ENCODE measurements at places on chromosomes 5 and 9.

- no peak for DNase-seq
Measured at GRCh38 chr5:24598956-24599355, 45.8 kb downstream of the CDH10 start.

- DNase-seq, result no peak
Measured at GRCh38 chr5:59158637-59159391, 575.9 kb downstream of the RAB3C start.

DNA sequence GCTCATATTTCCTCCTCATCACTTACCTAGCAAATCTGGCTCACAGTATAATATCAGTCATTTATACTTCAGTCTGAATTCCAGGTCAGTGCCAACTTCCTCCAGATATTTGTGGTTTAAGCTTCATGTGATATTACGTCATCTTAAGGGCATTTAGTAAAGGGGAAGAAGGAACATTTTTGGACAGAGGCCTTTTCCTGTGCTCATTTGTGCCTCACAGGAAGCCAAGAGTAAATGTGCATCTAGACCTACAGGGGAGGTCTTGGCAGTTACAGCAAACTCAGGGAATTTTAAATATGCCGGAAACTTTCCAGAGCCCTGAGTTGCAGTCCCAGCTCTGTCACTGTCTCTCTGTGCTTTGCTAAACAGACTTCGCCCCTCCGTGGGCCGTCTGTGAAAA is 12.3 kb upstream of the KCNIP1 start:
- peak; percentile 96 for DNase-seq

DNA sequence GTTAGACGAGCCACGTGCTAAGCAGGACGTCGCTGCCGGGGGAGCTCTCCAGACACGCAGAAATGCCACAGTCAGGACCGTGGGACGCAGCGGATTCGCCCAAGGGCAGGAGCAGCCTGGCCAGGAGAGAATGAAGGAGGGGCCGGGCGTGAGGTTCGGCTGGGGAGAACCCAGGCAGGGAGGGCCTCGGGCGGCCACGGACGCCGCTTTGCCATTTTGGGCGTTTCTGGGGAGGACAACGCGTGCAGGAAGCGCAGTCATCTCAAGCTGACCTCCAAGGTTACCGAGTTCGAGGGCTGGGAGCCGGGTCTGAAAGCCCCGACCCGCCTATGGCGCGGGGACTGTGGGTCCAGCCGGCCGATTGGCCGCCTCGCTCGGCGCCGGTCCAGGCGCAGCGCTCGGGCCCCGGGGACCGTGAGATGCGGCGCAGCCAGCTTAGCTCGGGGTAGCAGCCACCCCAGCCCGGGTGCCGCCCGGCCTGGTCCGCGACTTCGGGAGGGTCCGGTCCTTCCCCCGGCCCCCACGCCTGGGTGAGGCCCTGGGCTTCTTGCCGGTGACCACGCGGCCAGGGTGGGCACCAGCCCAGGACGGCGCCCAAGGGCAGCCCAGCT is 760 bp upstream of the MAN1B1 start:
- DNase-seq, result peak; percentile 48

DNA sequence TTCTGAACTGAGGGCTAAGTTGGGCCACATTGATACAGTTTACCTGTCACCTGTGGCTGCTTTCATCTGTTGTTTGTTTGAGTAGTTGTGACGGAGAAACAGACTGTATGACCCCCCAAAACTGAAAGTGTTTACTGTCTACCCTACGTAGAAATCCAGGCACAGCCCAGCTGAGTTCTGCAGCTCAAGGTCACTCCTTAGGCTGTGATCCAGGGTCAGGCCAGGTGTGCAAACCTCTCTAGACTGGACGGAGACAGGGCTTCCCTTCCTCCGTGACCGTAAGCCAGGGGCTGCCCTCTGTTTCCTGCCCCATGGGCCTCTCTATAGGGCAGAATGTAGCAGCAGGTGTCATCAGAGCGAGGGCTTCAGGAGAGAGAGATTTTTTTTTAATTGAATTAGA is 207.9 kb upstream of the OTULINL start:
- DNase-seq, result no peak

DNA sequence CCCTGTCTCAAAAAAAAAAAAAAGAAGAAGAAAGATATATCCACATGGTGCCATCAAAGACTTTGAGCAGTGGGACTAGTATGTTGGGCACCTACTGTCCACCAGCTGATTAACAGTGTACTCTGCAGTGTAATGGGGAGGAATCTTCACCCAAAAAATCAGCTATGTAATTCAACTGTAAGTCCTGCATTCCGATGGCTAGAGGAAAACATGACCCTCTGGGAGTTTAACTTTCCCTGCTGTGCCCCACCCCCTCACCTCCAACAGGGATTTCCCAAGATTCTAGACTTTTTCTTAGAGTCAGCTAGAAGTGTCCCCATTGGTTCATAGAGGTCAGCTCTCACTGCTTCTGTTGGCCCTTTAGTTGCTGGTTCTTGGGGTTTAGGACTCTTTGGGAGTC is 221.2 kb upstream of the CLINT1 start:
- DNase-seq, result no peak

DNA sequence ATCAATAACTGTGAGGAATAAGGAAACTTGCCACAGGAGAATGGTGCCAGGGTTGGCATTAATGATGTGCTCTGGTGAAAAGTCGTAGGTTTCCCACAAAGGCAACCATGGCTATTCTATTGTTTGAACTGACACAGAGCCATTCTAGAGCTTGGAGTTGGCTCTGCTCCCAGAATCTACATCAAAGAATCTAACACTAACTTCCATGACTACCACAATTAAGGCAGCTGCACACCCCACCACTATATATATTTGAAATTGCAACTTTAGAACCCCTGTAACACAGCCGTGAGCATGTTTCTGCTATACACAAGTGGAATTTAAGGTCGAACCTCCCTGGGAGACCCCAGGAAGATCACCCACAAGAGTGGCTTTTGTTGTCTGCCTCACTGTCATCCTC is 89.7 kb upstream of the CCDC152 start:
- no peak for DNase-seq

GRCh38 chr5:180816608-180817534 is 14.3 kb upstream of the MGAT1 start:
- peak; percentile 33 for DNase-seq

DNA sequence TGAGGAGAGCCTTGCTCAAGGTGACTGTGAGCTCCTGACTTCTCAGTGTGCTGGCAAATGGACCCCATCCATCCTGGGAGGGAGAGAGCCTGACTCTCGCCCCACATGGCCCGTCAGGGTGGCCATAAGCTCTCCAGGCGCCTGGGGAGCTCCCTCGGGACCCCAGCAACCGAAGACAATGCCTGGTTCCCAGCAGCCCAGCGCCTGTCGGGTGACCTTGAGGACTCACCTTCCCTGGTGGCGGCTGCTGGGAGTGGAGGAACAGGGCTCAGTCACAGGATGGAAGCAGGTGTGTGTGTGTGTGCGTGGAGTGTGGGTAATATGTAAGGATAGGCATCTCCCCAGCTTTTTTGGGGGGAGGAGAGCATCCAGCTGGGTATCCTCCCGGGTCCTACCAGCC is 190.3 kb downstream of the MELK start:
- DNase-seq, result no peak

GRCh38 chr5:96113170-96113939 is 151.7 kb upstream of the ELL2 start:
- no peak for DNase-seq
